ENCODE measurements at places on chromosomes 7 and 10. TPM values are rescaled to one million over a fixed set of nuclear protein-coding genes. Genes with fewer than 3 reads are reported as not detected.

MMP21 gene
- 0.22 TPM for total RNA-seq

PLXDC2 gene
- 78.1 TPM for total RNA-seq

GRCh38 chr10:21092683-21093524, 195.8 kb upstream of the NEBL start:
- no peak for DNase-seq

DNA sequence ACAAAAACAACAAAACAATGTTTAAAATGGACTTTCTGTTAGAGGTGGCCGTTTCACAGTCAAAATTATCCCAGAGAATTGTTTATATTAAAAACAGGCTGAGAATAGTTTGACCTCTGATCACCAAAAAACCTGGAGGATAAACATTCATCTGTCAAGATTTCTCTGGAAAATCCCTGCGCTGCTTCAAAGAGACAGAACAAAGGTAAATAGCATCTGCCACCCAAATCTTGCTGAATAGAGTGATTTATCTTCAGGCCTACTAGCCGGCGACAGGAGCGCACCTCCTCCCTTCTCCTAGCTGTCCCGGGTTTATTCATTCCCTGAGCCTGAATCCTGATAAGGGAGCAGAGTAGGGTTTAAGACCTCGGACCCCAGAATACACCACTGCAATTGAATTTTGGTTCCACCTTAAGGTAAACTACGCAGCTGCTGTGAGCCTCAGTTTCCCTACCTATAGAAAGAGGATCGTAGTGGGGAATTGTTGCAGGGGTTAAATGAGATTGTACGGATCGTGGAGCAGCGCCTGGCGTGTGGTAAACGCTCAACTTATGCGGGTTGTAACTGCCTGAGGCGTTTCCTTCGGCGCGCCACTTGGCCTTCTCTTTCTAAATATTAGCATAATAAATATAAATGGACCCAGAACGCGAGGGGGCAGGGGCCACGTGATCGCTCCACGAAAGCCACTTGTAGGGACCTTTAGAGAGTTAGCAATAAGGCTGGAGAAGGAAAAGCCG, 498 bp upstream of the ST7 start:
- DNase-seq, result peak; percentile 56

SRPK2 gene
- total RNA-seq, result 54.1 TPM

DNA sequence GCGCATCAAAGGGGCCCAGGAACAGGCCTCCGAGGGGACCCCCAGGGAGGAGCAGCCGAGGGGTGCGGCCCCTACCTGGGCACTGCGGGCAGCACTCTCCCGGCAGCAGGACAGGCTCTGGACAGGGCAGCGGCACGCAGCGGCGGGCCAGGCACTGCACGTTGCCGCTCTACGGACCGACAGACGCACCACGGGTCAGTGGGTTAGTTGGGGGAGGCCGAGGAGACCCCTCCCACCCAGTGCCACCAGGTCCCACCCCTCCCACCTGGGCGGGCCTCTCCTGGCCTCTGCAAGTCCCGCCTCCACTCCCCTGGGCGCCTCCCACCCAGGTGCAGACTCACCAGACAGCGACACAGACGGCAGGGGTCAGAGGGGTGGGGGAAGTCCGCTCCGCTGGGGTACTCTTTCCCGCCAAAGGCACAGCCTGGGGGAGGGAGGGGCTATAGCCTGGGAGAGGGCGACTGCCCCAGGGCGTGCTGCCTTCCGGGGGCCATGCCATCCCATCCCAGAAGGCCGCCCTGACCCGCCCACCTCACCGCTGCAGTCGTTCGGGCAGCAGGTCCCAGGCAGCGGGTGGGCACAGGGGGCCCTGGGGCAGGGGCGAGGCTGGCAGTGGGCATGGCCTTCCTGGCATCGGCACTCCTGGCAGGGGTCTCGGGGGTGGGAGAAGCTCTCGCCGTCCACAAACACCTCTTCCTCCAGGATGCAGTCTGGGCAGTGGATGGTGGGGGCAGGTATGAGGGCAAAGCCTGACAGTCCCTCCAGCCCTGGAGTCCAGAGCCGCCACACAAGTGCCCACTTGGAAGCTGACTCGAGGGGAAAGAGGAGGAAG, 19.2 kb downstream of the KCP start:
- no peak for DNase-seq

GRCh38 chr7:136883046-136883445, 14.6 kb downstream of the CHRM2 start:
- DNase-seq, result no peak

CFAP69 gene
- 20.3 TPM for total RNA-seq

DNA sequence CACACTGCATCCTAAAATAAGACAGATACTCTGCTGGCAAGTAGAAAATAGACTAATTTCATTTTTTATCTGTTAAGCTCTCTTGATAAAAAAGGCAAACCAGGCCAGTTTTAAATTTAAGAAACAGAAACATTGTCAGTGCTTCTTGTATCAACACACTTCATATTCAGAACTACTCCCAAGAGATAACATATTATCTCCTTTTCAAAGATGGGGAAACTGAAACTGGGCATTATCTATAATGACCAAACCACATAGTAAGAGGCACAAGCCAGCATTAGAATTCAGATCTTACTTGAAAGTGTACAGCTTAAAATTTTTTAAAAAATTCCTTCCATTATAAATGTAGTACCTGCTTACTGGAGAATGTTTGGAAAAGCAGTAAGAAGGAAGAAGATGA, 14.7 kb downstream of the SRI start:
- no peak for DNase-seq

DNA sequence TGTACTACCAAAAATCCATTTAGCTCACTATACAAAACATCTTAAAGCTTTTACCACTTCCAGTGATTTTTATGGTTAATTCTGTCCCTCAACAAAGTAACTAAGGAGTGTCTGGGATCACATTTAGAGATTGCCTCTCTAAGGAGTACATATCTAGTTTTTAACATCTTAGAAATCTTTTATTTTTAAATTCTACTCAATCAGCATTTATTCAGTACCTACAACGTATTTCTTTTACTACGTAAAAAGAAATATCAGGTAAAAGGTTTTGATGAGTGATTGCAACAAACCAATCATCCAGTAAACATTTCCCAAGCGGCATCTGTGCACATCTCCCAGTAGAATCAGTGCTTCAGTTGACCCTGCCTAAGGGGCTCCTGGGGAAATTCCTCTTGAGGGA, 31.9 kb downstream of the LAMB1 start:
- DNase-seq, result no peak

NEURL1 gene
- total RNA-seq, result 0.39 TPM

HMX3 gene
- not detected for total RNA-seq

- DNase-seq, result no peak
These were observed 97.9 kb downstream of the TMEM168 start for GRCh38 chr7:112692333-112692732.

GRCh38 chr10:98956576-98957260, 278.9 kb downstream of the HPSE2 start:
- no peak for DNase-seq

NAT16 gene
- total RNA-seq, result not detected

GRCh38 chr7:43501870-43502269, 81.0 kb upstream of the STK17A start:
- no peak for DNase-seq

GRCh38 chr10:93495654-93496321, 624 bp upstream of the CEP55 start:
- DNase-seq, result no peak

- no peak for DNase-seq
These were observed 25.7 kb downstream of the GRID1 start for GRCh38 chr10:86340991-86341260.

- DNase-seq, result no peak
These were observed 29.1 kb downstream of the WDR37 start for GRCh38 chr10:1085258-1085657.

SPAG6 gene
- not detected for total RNA-seq

DNA sequence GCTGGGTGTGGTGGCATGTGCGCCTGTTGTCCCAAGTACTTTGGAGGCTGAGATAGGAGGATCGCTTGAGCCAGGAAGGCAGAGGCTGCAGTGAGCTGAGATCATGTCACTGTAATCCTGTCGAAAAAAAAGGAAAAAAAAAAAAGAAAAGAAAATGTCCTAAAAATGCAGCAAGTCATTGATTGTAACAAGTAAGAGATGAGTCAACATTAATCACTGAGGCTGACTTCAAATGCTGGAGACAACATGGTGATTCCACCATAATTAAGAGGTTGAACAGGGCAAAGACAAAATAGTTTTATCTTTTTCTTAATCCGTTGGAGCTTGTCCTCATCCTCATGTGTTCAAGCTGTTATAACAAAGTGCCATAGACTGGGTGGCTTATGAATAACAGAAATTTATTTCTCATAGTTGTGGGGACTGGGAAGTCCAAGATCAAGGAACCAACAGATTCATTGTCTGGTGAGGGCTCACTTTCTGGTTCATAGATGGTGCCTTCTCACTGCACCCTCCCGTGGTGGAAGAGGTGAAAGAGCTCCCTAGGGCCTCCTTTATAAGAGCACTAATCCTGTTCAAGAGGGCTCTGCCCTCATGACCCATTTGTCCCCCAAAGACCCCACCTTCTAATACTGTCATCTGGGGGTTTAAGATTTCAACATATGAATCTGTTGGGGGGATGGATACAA, 60.3 kb downstream of the TBXAS1 start:
- DNase-seq, result no peak

DNA sequence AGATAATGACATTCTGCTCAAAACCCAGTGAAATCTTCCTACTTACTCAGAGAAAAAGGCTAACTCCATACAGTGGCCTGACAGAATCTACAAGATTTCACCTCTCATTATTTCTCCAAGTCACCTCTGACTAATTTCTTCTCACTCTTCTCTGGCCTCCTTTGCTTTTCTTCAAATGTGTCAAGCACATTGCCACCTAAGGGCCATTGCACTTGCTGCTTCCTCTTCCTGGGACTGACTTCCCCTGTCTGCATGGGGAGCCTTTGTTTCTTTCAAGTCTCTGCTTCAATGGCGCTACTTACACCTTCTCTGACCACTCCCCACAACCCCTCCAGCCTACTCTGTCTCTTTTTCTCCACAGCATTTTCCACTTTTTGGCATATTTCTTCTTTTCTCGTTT, 36.0 kb downstream of the PRTFDC1 start:
- DNase-seq, result no peak

ELN gene
- total RNA-seq, result 146 TPM

TAS2R4 gene
- 1.5 TPM for total RNA-seq

PAX4 gene
- total RNA-seq, result not detected

- no peak for DNase-seq
These were observed 32.9 kb downstream of the PHTF2 start for GRCh38 chr7:77831481-77831880.

- no peak for DNase-seq
These were observed 96.1 kb downstream of the TNS3 start for GRCh38 chr7:47485640-47486435.

DNA sequence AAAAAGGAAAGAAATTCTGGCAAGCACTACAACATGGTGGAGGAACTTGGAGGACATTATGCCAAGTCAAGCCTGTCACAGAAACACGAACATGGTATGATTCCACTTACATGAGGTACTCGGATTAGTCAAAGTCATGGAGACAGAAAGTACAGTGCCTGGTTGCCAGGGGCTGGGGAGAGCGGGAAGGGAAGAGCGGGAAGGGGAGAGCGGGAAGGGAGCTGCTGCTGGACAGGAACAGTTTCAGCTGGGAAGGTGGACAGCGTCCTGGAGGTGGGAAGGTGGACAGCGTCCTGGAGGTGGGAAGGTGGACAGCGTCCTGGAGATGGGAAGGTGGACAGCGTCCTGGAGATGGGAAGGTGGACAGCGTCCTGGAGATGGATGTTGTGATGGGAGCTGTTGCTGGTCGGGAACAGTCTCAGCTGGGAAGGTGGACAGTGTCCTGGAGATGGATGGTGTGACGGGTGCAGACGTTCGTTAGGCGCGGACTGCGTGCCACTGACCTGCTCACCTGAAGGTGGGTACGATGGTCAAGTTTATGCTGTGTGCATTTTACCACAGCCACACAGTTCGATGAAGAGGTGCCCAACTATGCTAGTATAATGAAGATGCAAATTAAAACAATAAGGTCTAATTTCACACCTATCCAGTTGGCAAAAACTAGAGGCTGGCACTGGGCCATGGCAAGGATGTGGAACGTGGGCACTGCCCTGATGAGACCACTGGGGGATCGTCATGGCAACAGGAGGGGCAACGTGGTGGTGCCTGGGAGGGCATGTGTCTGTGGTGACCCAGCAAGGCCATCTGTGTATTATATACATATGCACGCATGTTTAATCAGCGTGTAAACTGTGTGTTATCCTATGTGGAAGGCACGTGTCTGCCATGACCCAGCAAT, 103.8 kb downstream of the NKX6-2 start:
- DNase-seq, result no peak

DNA sequence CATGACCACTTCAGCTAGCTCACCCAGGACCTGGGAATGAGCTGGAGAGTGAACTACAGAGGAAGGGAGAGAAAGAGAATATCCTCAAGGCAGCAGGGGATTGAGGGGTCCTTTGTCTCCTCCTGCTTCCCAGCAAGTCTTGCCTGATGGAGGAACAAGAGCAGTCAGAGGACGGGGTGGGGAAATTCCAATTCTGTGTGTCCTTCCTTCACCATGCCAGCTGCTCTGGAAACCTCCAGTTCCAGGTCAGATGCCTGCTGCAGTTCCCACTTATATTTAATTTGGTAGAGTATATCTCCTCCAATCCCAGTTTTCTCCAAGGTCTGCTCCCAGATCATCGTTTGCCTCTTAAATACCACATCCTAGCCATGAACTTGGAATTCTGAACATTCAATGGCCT, 21.4 kb upstream of the LEP start:
- DNase-seq, result no peak

- no peak for DNase-seq
These were observed 385.4 kb upstream of the ANKRD30A start for GRCh38 chr10:36739884-36740445.

ATP5F1C gene
- total RNA-seq, result 163 TPM

- DNase-seq, result no peak
These were observed 16.5 kb downstream of the NFE2L3 start for GRCh38 chr7:26168458-26169023.

STK17A gene
- 17.7 TPM for total RNA-seq

ANKRD16 gene
- total RNA-seq, result 24.0 TPM

- no peak for DNase-seq
These were observed 115.4 kb upstream of the TNRC18 start for GRCh38 chr7:5539013-5539411.

GRCh38 chr7:133931053-133931452, 196.1 kb upstream of the LRGUK start:
- DNase-seq, result no peak

DNA sequence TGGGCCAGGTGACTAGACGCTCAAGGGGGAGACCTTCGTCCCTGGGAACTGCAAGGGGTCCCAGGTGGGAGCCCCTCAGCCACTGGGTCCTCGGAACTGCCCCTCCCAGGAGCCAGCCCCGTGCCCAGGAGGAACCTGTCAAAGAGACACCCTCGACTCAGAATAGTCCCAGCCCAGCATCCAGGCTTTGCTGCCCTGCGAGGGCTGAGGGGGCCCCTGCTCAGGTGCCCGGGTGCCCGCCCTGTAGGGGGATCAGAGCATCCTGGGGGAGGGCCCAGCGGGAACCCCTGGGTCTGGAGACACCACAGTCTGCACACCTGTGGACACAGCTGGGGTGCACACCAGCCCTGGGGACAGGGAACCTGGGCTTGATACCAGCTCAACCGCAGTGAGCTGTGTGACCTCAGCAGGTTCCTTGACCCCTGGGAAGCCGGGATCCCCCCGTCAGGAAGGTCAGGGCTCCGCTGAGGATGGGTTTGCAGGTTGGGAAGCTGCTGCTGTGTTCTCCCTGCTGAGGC, 407 bp downstream of the ELN start:
- DNase-seq, result no peak

Measured in tibial nerve (tissue), 4 donors.